ENCODE measurements at places on chromosomes 13 and 19. TPM values are rescaled to one million over a fixed set of nuclear protein-coding genes. Genes with fewer than 3 reads are reported as not detected.

DNA sequence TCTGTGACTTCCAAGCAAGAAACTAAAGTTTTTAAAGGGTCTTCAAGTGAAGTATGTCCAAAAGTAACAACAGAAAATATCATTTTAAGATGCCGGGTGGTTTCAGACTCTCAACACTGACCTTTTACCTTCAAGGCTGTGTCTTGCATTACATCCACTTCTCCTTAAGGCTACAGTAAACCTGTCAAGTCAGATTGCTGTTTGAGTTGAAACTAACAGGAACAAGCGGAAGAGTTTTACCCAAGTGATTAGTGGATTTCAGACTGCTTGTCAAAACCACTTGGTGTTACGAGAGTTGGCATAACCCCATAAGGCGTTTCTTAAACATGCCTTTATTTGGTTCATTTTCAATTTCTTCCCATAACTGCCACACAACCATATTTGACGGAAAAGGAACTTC is 283.1 kb downstream of the DCT start:
- no peak for DNase-seq

DNA sequence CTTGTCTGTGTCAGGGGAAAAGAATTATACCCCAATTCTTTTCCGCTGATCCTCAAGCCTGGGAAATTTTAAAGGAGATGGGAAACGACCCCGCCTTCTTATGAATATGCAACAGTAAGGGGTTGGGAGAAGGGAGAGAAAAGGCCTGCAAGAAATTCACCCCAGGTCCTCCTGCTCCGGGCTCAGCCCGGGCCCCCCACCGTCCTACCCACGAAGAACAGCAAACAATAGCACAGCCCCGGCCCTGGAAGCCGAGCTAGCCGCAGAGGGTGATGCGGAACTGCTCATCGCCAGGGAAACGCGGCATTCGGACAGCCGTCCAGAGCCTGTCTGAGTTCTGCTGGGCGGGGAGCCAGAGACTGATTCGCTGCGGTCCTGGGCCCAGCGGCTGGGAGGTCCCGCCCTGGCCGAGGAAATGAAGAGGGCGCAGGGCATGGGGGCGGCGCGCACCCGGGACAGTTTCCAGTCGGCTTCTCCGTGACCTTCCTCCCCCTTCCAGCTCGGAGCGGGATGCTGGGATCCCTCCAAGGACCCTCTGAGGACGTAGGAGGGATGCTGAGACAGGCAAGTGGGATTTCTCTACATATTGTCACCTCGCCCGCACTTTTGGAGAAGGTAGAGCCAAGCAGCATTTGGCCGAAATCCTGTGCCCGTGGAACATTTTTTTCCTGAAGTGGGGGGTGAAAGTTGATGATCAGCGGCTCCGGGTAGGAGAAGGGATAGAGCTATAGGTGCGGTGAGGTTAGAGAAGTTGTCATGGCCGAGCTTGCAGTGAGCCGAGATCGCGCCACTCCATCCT is 82.3 kb upstream of the C1QTNF9B start:
- peak; percentile 86 for DNase-seq

- DNase-seq = no peak
These were observed 7.2 kb downstream of the SIN3B start for GRCh38 chr19:16836115-16837034.

Gene USHBP1
- total RNA-seq = not detected

- DNase-seq = no peak
These were observed 23.5 kb upstream of the SLC15A1 start for GRCh38 chr13:98775844-98776598.

DNA sequence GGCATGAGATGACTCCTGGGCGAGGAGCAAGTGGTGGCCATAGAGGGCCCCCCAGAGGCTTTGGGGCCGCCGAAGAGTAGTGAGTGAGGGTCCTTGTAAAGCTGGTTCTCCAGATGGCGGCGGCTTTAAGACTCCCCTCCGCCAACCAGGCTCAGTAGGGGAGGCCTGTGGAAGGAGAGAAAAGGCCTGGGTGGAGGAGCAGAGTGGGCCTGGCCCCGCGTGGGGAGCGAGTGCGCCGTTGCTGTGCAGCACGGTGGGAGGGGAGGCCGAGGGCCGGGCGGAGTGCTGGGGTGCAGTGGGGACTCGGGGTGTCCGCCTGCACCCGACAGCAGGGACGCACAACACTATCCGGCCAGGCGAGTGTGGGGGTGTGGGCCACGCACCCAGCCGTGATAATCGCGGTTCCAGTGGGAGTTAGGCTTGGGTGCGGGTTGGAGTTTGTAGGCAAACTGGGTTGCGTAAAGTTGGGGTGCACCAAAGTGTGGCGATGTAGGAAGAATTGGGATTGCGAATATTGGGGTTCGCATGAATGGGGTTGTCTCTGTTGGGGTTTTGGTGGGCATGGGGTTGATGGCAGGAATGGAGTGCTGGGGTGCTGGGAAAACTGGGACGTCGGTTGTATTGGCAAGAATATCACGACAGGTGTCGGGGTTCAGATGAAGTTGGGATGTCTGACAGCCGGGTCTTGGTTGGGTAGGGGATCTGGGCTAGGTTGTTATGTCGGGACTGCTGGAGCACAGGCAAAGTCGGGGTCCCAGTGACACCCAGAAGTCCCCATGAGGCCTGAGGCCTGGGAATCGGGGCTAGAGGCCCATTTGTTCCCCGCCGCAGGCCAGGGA is 687 bp upstream of the CIRBP start:
- DNase-seq = no peak

GRCh38 chr19:13850910-13851733 is 25.8 kb upstream of the NANOS3 start:
- peak; percentile 96 for DNase-seq

- DNase-seq = no peak
These were observed 112.1 kb downstream of the ZNF737 start for GRCh38 chr19:20453425-20453935.
